Stimulated activated CD4-positive, alpha-beta T cell treated with anti-CD3 and anti-CD28 coated beads, Interleukin-1b, Interleukin-23, amount 100 ng/mL, for 24 hours (primary cell): ENCODE measurements at places on chromosomes 6 and 20.

DNA sequence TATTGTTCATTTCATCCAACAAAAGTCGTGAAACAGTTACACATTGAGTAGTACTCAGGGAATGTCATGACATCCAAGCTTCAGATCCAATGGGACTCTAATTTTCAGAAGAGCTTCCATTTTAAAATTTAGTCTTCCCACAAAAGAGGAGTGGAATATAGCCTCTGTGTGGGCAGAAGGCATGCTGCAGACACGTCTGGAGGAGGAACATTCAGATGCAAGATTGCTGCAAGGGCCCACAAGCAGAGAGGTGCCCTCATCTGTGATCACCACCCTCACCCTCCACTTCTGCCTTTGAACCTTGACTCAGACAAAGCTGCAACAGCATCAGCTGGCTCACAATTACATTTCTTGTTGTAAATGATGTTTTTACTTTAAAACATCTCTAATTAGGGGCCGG, 29.9 kb downstream of the NRN1 start:
- DNase-seq = no peak

DNA sequence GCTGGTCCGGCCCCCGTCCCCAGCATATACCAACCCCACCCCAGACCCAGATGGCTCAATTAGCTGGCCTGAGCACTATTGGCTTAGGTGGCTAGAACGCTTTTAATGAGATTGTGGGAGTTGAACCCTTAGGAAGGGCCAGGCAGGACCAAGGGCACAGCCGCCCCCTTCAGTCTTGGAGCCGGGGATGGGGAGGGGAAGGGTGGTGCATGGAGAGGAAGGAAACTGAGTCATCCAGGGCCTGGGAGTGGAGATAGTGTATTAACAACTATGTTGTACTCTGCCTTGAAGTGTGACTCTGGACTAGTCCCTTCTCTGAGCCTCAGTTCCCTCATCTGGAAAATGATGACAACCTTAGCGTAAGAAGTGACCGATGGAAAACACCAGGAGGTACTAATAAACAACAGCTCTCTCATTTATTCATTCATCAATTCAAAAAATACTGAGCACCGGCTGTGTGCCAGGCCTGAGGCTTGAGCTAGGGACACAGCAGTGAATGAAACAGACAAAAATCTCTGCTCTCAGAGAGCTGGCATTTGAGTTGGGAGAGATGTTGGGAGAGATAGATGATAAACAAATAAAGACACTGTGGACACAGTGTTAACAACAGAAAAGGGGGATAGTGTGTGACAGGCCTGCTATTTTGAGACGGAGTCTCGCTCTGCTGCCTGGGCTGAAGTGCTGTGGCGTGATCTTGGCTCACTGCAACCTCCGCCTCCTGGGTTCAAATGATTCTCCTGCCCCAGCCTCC, 11.5 kb downstream of the PEDS1 start:
- DNase-seq = no peak

GRCh38 chr20:23162887-23163286, 76.8 kb upstream of the CD93 start:
- no peak for DNase-seq

DNA sequence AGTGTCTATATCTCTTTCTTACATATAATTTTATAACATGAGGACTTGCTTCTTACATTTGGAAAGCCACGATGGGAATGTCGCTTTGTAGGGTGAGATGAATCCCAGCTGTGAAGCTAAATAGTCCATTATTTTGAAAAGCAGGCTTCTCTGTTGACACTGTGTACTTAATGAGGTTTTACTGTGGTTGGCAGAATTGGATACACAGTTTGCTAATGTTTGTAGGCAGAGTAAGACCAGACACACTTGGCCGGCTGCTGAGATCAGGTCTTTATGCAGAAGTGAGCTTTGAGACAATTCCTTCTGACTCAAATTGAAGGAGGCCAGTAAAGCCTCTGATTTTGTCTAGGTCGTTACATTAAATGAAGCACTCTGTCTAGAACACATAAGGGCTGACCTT, 93.0 kb downstream of the NDUFAF5 start:
- DNase-seq = no peak

DNA sequence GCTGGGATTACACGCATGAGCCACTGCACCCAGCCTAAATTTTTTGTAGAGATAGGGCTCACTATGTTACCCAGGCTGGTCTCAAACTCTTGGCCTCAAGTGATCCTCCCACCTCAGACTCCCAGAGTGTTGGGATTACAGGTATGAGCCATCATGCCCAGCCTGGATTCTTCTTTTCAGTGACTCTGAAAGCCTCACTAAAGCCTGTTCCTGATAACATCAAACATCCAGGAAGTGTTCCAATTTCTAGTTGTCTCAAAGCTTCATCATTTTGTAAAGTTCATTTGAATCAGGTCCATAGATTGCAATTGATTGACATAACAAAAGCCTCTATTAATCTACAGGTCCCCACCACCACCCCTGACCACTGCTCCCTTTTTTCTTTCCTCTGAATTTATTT, 29.2 kb upstream of the CHMP4B start:
- DNase-seq = no peak
